Dorsolateral prefrontal cortex (tissue), 122 donors: ENCODE measurements at places on chromosomes 6 and 20. TPM values are rescaled to one million over a fixed set of nuclear protein-coding genes. Genes with fewer than 3 reads are reported as not detected.

Gene CDSN
- not detected for total RNA-seq

Gene SAPCD1
- total RNA-seq, result 1.2 TPM

Gene FOXS1
- 1.7 TPM for total RNA-seq

Gene SLPI
- 1.4 TPM for total RNA-seq
